Epithelial cell of esophagus (primary cell): ENCODE measurements at places on chromosomes 3 and 15.

DNA sequence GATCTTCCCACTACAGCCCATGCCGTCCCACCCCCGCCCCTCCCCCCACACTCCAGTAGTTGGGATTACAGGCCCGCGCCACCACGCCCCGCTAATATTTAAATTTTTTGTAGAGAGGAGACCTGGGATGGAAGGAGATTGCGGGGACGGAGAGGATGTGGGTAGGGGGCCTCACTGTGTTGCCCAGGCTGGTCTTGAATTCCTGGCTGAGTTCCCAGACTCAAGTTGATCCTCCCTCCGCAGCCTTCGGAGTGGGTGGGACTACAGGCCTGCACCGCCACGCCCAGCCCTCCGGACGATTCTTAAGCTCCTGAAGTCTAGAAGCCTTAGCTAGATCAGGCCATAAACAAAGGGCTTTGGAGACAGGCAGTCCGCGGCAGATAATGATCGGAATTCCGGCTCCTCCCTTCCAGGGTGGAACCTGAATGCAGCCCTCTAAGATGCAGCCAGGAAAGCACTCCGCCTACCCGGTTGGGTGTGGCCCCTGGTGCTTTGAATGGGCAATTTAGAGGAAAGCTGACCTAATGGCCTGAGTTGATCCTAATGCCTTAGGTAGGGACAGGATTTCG, at the start of gene DPPA2:
Gene DPPA2, minus strand, starts transcription at position 356 of the 569 bp plus-strand sequence. CDS start 1,975 bp downstream, outside the sequence.
- DNase-seq: no peak

DNA sequence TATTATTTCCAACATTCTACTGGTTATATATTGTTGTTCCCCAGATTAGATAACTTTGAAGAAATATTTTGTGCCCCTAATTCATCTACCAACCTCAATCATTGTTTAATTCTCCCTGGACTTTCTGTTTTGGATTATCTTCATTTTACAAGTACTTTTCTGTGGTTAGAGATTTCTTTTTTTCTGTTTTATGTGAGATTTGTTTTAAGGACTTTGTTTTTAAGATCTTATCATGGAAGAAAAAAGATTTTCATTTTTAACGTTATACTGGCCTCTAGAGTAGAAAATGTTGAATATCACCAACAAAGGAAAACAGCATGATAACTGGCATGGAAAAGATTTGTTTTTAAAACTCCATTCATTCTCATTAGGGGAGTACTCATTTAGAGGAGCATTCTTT, 210.9 kb upstream of the KCNMB2 start:
- peak; percentile 27 for DNase-seq

GRCh38 chr3:78178740-78179363, 1139.0 kb downstream of the ROBO2 start:
- no peak for DNase-seq

GRCh38 chr3:106710596-106710995, 666.6 kb upstream of the CCDC54 start:
- DNase-seq: no peak

DNA sequence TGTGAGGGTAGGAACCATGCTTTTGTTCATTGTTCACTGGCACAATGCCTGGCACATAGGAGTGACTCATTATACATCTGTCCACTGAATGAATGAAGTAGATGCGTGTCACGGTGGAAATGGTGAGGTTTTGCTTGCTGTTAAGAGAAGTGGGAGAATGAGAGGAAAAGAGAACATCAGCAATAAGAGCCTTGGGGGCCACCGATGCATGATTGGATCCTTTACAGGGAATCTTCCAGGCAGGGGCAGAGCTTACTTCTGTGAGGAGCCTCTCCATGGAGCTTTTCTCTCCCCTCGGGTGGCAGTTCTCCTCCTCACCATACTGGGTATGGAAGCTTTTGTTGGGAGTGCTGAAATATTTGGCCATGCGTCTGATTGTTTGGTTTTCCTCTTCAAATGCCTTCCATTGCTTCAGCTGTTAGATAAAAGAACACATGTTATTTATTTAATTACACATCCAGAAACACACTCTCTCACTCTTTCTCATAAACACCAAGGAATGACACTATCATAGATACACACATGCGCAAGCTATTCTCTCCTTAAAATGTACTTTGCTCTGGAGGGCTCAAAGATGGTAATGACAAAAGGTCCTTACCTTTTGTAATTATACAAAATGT, 78.9 kb upstream of the GSK3B start:
- DNase-seq: no peak

- DNase-seq: no peak
Observed at GRCh38 chr3:107025961-107026360, 351.3 kb upstream of the CCDC54 start.

- no peak for DNase-seq
Observed at GRCh38 chr3:183576487-183577107, 21.1 kb upstream of the KLHL6 start.

DNA sequence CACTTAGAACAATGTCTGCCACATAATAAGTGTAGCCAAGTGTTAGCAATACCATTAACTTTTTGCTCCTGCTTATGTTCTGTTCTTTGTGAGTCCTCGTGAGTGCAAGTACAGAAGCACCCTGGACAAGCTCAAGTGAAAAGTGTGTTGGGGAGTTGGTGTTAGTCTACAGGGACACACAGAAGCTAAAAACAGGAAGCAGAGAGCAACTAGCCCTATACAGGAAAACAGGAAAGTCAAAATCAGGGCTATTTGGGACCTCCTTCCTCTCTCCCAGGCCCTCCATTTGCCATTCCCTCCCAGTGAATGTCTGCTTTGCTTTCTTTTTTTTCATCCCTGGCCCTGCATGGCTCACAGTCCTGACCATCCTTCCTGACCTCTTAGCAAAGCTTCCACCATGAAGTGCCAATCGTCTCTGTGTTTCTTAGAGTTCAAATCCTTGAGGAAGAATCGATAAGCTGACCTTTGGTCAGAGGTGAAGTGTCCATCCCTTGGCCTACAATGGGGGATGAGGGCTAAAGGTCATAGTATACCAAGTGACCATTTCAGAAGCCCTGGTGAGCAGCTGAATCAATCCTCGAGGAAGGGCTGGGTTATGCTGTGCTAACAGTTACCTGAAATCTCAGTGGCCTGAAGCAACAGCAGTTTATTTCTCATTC, 328.2 kb downstream of the SHQ1 start:
- no peak for DNase-seq

GRCh38 chr3:64151342-64151871, 73.9 kb downstream of the PRICKLE2 start:
- peak; percentile 91 for DNase-seq

GRCh38 chr15:82044373-82045178, 1.2 kb downstream of the MEX3B start:
- peak; percentile 40 for DNase-seq
